ENCODE measurements at places on chromosomes 16 and 17.

DNA sequence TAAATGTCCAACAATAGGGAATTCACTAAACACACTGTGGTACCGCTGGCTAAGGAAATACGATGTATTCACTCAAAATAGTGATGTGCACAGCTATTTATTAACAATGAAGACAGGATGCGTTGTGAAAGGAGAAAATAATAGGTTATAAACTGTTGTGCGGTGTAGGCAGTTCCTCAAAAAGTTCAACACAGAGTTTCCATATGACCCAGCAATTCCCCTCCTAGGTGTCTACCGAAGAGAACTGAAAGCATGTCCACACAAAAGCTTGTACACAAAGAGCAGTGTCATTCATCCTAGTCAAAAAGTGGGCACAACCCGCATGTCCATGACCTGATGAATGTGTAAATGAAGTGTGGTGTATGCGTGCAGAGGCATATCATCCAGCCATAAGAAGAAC lies 1.2 kb upstream of the CES1 start:
- DNase-seq: no peak

DNA sequence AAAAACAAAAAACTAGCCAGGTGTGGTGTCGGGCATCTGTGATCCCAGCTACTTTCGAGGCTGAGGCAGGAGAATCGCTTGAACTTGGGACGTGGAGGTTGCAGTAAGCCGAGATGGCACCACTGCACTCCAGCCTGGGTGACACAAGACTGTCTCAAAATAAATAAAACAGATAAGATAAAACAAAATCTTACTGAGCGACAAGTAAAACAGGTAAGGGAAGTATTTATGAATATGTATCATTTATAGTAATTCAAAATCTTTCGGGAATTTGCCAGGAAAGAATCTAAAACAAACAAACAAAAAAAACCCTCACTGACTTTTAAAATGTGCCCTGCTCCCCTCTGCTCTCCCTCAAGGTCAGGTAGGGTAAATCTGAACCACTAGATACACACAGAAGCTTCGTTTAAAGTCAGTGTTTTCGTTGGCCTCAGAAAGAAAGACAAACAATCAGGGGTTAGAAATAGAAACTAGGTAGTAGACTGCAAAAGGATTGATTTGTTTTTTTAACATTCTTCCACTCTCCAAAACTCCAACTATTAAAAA lies 2.1 kb downstream of the PRPSAP1 start:
- no peak for DNase-seq

DNA sequence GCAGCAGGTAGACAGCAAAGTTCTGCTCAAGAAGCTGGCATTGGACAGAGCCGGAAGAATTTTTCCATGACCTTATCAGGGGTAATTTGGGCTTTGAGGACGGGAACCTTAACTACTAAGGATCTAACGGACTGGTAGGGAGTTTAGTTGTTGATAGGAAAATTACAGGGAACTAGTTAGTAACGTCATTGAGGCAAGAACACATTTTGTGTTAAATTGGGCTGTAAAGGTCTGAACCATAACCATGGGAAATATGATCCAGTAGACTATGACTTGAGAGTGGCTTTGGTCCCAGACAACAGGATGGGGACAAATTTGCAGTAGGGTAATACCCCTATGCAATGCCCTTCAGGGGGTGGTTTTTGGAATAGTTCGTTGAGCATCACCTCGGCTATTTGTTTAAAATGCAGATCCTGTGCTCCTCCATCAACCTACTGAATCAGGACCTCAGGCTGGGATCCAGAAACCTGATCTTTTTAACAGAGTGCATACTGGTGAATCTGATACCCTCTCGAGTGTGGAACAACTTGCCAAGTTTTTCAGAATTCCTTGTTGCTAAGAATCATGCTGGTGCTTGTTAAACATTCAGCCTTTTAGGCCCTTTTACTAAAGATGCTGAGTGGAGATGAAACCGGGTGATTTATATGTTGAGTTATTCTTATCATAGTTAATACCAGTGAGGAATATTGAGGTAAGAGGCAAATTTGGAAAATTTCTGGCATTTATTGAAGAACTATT lies 255.1 kb downstream of the MAP2K6 start:
- DNase-seq: no peak

- DNase-seq: no peak
Observed at GRCh38 chr17:74437702-74438101, 5.8 kb downstream of the GPRC5C start.

DNA sequence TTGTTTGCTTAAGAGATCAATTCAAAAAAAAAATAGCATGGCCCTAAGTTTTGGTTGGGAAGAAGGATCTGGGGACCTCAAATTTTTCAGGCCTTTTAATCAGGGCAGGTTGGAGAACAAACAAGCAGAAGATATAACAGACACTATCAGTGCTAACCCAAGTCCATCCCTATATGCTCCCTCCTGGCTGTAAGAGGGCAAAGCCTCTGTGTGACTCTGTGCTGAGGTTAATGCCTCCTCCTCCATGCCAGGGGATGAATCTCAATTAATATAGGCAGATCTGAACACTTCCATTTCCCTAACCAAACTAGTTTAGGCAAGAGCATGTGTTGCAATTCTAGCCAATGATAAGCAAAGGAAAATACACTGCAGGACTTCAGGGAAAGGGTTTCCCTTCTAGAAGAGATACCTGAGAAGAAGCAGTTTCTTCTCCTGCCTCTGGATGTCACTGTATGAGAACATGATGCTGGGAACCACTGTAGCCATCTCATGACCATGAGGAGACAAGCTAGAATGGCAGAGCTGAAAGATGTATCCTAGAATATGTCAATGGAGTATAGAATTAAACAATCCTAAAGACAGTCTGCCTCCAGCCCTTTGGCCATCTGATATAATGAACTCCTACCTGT lies 76.0 kb downstream of the CHD9NB start:
- DNase-seq: no peak

All from NCI-H2081 treated with DMSO at 0.1 percent for 48 hours (cell line).